ENCODE measurements at places on chromosomes 6 and 20. TPM values are rescaled to one million over a fixed set of nuclear protein-coding genes. Genes with fewer than 3 reads are reported as not detected.

PRICKLE4 gene
- total RNA-seq: 8.8 TPM

NSFL1C gene
- total RNA-seq: 61.3 TPM

CST1 gene
- total RNA-seq: 1.1 TPM

FHL5 gene
- 38.3 TPM for total RNA-seq

All from aorta (tissue), 5 donors.